Osteoblast (primary cell): ENCODE measurements at places on chromosomes 6 and 20.

GRCh38 chr6:91447530-91448254 is 860.8 kb upstream of the MAP3K7 start:
- DNase-seq: no peak

DNA sequence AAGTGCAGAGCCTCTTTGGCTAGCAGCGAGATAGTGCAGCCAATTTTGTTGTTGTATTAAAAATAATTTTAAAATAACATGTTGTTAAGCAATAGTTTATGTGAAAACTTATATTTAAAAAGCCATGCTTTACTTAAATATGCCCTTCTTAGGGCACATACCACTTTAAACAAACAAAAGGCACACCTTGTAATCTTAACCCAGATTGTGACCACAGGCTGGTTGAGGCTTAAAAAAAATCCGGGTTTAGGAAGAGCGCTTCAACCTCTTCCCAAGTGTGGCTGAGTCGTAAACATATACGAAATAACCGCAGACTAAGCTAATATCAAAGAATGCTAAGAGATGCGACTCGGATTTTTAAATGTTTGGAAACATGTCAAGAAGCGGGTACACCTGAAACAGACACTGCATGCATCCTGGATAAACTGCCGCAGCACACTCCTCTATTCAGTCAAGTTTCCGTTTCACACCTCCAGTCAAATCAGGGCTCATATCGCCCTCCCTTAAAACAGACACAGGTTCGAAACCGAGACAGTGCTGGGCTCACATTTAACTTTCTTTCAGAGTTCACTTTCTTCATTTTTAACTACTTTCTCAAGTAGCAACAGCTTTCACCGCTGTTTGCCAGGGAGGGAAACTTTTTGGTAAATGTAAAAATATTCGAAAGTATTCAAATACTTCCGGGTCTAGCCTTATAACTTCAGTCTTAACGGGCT is 1.5 kb downstream of the DEK start:
- DNase-seq: no peak

- DNase-seq: no peak
Observed at GRCh38 chr20:43903953-43904826, 10.5 kb upstream of the TOX2 start.

- DNase-seq: no peak
Observed at GRCh38 chr6:2534406-2535042, 216.2 kb downstream of the MYLK4 start.

DNA sequence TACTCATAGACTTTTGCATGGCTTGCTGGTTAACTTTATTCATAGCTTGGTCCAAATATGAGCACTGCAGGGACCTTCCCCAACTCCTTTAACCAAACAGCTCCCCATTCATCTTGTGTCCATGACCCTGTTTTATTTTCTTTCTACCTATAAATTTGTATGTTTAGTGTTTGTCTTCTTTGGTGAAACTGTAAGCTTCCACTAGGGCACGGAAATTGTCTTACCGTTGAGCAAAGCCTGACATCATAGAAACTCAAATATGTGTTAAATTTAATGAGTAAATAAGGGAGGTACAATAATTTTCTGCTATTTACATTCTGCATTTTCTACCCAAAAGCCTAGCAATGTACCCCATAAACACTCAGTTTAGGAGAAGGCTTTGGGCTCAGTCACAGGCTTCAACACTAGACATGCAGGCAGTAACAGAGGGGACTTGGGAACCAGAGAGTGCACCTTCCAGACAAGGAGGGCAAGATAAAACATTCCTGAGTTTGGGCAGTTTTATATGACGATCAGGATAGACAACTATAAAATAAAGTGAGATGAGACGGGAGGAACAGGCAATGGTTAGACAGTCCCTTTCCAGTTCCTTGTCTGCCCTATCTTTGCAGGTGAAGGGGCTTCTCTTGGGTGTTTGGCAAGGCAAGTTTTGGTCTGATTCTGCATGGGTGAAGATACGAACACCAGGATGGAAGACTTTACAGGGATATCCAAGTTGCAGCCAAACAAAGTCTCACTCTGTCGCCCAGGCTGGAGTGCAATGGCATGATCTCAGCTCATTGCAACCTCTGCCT is 46.2 kb upstream of the ZNF217 start:
- DNase-seq: no peak
